A172 (cell line): ENCODE measurements at places on chromosomes 3 and 15. TPM values are rescaled to one million over a fixed set of nuclear protein-coding genes. Genes with fewer than 3 reads are reported as not detected.

AGBL1 gene
- not detected in 2 replicates for total RNA-seq

IQCH gene
- 2.4 and 3.1 TPM in 2 replicates for total RNA-seq

DNA sequence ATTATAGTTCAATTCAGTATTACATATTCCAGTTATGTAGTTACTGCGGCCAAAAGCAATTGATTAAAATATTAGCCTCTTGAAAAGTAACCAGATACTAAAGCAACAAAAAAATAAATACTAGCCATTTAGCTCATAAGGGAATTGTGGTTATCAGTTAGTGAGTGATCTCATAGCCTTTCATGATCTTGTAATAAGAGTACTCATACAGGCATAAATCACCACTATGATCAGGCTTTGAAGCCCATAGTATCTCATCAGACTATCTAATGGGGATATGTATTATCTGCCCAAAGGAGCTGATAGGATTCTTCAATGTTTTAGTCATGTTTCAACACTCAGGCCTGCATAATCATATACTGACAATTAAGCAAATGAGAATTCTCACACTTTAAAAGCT lies 184.1 kb upstream of the CCDC54 start:
- DNase-seq, result no peak

GRCh38 chr3:33908250-33908851 lies 109.9 kb downstream of the PDCD6IP start:
- no peak for DNase-seq

- DNase-seq, result no peak
Observed at GRCh38 chr3:195806916-195807231, 4.9 kb downstream of the MUC4 start.

GRCh38 chr15:96648866-96649265 lies 318.4 kb downstream of the NR2F2 start:
- no peak for DNase-seq

GRCh38 chr15:26177816-26178215 lies 314.7 kb upstream of the ATP10A start:
- DNase-seq, result no peak

GRCh38 chr15:35934383-35935049 lies 388.6 kb upstream of the DPH6 start:
- no peak for DNase-seq

DNA sequence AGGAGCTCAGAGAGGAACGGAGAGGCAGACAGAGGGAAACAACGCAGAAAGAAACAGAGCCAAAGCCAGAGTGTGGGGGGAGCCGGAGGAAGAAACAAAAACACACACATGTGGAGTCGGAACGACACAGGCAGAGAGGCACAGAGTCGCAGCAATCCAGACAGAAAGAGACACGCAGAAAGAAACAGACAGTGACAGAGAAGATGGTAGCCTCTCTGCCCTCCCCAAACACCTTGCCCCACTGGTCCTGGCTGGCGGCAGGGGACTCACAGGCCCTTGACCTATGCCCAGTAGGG lies 1.7 kb downstream of the NCKIPSD start:
- no peak for DNase-seq

GRCh38 chr15:38555686-38556334 lies 8.8 kb downstream of the RASGRP1 start:
- DNase-seq, result no peak
